Stimulated activated CD4-positive, alpha-beta T cell treated with anti-CD3 and anti-CD28 coated beads, Interleukin-12 subunit alpha, Interleukin-12 subunit beta, amount 100 ng/mL, for 24 hours (primary cell): ENCODE measurements at places on chromosomes 6 and 20.

DNA sequence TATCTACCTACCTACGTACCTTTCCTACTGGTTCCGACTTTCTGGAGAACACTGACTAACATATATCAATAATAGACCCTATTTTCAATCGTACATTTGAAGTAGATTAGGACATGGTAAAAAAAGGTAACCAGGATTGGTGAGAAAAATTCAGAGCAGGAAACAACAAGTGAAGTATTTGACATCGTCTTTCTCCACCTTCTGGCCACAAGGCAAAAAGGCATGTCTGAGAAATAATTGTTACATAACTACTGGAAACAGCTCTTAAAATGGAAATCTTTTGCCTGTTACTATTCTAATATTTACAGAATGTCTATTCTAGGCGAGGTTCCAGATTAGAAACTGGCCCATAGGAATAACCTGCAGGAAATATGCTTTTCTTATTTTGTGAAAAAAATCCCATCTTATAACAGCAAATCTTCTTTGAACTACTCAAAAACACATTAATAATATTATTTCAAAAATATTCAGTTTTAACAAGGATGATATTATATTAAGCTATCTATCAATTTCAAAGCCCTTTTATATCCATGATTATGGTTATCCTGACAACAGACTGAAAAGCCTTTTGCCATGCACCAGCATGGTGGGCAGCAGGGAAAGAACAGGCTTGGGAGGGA lies 80.8 kb downstream of the RCAN2 start:
- no peak for DNase-seq

DNA sequence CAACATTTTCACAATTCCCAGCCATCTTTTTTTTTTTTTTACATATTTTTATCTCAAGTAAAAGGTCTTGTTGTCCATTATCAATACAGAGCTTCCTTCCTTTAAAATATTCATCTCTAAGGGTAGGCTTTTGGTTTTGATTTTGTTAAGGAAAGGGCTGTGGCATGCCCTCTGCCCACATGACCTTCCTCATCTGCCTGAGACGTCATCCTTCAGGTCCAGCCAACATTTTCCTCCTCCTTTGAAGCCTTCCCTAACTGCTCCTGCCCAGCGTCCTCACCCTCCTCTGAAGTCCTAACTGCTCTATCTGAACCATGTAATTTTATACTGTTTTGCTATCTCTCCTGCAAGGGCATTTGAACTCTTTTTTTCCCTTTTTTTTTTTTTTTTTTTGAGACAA lies 73.9 kb upstream of the TGM3 start:
- DNase-seq, result no peak

GRCh38 chr6:93785694-93786030 lies 366.3 kb upstream of the EPHA7 start:
- no peak for DNase-seq

DNA sequence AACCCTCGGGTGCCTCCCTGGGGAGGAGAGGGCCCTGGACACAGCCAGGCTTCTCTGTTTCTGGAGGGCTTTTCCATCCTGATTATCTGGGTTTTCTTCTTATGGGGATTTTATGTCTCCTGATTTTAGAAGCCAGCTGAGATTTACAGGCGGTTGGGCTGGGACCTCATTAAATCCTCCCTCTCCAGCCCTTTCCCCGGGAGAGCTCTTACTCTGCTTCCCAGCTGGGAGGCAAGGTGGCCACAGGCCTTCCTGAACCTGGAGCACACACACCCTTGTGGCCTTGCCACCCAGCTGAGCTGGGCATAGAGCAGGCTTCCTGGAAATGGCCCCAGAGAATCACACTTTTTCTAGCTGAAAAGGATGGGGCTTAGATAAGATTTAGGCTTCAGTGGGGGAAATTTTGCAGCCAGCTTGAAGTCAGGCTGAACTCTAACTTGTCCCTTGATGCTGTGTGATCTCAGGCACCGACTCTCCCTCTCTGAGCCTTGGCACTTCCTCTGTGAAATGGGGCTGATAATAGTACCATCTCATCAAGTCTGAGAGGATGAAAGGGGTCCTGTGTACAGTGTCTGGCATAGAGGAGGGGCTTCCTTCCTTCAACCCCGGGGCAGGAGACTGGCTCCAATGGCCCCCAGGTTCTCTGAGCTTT lies 16.6 kb downstream of the VSTM2L start:
- DNase-seq, result no peak

DNA sequence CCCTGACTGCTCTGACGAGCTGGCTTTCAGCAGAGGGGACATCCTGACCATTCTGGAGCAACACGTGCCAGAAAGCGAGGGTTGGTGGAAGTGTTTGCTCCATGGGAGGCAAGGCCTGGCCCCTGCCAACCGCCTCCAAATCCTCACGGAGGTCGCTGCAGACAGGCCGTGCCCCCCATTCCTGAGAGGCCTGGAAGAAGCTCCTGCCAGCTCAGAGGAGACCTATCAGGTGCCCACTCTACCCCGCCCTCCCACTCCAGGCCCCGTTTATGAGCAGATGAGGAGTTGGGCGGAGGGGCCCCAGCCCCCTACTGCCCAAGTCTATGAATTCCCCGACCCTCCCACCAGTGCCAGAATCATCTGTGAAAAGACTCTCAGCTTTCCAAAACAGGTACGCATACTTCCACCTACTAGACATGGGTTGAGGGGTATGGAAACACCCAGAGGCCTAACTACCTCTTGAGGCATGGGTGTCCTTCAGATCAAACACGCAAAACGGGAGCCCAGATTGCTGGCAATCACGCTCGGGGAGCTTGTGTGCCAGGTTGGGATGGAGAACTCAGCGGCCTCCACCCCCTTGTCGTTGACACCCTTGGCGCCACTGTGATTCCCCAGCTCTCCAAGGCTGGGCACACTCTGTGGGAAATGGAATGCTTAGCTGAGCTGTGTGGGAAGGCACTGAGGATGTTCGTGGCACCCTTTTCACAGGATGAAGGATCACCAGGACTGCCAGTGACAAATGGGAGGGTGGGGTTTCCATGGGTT lies 25.3 kb downstream of the CASS4 start:
- DNase-seq, result no peak

GRCh38 chr6:143449714-143450452 lies 612 bp downstream of the ADAT2 start:
- no peak for DNase-seq

DNA sequence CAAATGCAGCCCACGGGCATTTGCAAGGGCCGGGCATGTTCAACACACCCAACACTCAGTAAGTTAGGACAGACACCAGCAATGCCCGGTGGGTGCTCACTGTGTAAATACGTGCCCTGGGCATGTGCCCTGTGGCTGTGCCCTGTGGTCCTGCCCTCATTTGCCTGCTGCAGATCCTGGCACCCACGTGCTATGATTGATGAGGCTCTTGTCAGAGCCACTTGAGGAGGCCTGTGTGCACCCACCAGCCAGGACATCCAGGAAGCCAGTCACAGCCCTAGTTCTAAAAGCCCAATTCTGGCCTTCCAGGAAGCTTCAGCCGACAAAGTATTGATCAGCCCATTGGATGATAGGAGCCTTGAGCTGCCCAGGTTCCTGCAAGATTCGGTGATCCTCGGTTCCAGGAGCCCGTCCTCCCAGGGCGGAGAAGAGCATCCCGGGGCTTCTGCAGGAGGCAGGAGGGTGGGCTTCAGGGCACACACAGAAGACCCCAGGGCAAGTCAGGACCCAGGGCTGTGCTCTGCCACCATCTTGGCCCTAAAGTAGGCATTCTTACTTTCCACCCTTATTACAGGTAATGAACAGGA lies 223.9 kb downstream of the PREX1 start:
- DNase-seq, result no peak

GRCh38 chr20:5614506-5614905 lies 135.7 kb upstream of the SHLD1 start:
- no peak for DNase-seq
